ENCODE measurements at places on chromosomes 5 and 9.
A peak's percentile ranks its signal among the peaks of the same experiment; 100 is the strongest.

GRCh38 chr5:111131356-111131755 lies 39.2 kb downstream of the WDR36 start:
- no peak for DNase-seq

DNA sequence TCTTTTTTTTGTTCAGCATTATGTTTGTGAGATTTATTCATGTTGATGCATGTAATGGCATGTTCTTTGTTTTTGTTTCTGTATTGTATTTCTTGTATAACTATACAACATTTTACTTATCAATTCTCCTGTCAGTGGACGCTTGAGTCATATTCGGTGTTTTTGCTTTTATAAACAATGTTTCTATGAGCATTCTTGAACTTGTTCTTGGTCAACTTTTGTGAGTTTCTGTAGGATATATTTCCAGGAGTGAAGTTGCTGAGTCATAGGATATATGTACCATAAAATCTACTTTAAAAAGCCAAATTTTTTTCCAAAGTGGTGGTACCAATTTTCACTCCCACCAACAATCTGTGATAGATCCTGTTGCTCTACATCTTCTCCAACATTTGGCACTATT lies 104.8 kb downstream of the VCAN start:
- DNase-seq: no peak

DNA sequence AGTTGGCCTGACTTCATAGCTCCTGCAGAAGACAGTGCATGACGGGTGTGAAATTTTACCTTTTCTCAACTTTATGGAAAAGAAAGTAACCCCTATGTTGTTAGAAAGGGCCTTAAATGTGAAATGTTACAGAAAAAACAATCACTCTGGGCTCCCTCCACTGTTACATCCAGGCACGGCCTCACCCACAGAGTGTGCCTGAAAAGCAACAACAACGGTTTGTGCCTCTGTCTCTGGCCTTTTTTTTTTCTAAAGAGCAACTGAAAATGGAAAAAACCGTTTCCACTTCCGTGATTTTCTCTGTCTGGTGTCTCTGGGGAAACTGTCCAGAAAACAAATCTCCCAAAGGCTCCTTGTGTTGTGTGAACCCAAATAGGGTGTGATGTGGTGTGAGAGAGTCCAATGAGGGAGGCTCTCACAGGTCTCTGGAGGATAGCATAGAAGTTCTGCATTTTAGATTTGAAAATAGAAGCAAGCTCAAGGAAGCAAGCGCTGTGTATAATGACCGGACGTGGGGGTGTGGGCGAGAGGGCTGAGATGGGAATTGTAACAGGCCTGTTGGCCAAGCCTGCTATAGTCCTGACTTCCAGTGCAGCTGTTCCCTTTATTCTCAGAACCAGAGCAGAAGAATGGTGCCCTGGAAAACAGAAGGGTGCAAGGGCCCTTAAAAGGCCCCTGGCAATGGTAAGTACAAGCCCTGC lies 221.8 kb upstream of the TUT7 start:
- no peak for DNase-seq

GRCh38 chr5:3122985-3123762 lies 371.7 kb upstream of the IRX2 start:
- no peak for DNase-seq

- DNase-seq: no peak
These were observed 95.7 kb downstream of the IZUMO3 start for GRCh38 chr9:24449976-24450375.

DNA sequence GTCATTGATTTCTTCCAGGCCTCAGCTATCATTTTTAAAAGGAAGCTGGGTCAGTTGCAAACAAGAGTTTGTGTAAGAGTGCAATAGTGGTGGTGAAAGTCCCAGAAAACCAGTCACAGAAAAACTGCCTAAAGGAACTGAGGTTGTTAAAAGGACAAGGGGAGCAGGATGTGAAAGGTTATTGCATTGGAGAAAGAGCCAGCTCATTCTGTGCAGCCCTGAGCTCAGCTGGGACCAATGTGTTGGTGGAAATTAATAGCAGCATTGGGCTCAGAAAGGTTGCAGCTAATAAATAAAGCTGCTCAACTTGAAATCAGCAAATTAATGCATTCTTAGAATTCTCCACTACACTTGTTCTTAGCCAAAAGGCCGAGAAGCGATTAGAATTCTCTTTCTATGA lies 34.9 kb downstream of the NREP start:
- no peak for DNase-seq

- no peak for DNase-seq
These were observed 64.1 kb upstream of the RAD23B start for GRCh38 chr9:107218829-107219485.

- no peak for DNase-seq
These were observed 13.9 kb downstream of the TLR4 start for GRCh38 chr9:117718085-117718484.

GRCh38 chr5:23028445-23029021 lies 175.4 kb upstream of the CDH12 start:
- no peak for DNase-seq

DNA sequence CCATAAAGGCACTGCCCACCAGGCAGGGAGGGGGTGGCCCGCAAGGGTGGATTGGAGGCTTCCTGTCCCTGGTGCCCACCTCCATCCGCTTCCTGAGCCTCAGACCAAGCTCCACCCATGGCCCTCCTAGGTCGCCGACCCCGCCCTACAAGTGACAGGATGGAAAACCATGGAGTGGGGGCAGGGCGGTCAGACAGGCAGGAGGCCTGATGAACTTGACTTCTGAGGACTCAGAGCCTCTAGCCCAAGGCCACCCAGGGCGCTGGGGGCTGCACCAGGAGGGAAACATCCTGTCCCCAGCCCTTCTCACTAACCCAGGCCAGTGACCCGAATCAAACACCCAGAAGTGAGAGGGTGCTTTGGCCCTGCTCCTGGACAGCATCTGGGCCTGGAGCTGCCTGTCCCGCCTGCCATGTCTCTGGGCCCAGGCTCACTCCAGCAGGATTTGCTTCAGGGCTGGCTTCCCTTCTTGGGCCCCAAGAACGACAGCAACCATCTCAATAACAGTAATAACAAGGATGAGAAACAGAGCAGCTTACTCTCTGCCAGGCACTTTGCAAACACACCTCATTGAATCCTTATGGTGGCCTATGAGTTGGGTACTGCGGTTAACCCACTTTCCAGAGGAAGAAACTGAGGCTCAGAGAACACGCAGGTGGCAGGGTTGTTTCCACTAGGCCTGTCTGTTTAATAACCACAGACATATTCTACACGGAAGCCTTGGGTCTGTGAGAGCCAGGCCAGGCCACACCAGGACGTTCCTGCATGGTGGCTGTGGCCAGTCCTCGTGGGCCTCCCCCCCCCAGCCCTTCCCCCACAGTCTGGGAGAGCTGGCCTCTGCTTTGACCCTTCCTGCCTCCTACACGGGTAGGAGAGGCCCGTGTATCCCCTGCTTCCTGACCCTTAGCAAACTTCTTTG lies 4.4 kb upstream of the ST6GALNAC6 start:
- DNase-seq: peak; percentile 89

DNA sequence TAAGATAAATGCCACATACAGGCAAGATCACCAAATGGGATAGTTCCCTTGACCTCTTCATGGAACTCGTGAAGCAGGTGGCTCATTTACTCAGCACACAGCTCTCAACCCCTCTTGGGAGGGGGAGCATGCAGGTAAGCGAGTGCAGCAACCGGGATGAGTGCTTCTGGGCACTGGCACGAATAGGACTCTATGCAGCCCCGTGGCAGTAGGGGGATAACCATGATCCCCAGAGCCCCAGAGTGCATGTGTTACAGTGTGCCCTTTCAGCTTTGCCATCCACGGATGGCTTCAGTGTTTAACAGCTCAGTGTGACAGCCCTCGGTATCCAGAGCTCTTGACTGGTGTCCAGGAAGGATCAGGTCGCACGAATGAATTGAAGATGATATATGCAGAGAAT lies 1187.1 kb downstream of the CDH9 start:
- no peak for DNase-seq

- no peak for DNase-seq
These were observed 148.1 kb upstream of the HMHB1 start for GRCh38 chr5:143663872-143664271.

GRCh38 chr5:35956429-35956828 lies 18.0 kb upstream of the CAPSL start:
- no peak for DNase-seq

GRCh38 chr9:7802666-7803065 lies 3.1 kb upstream of the DMAC1 start:
- no peak for DNase-seq

GRCh38 chr9:135216791-135217441 lies 129.4 kb downstream of the OLFM1 start:
- DNase-seq: no peak

DNA sequence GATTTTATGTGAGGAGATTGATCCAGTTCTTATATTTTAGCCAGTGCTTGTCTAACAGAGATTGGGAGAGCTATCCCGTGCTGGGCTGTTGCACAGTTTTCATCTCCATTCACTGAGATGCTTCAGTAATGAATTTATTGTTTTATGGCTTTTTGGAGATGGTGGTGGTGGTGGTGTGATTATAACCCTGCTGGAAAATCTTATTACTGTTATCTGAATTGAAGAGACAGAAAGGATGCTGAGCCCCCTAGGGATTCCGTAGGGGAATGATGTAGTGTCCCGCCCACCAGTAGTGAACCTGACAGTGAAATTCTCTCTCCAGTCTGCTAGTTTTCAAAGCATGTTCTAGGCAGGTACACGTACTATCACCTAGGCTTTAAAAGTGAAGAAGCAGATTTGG lies 1.9 kb downstream of the RAI14 start:
- no peak for DNase-seq

GRCh38 chr5:4780633-4781032 lies 359.5 kb upstream of the ADAMTS16 start:
- DNase-seq: no peak

- DNase-seq: peak; percentile 93
These were observed 2.8 kb downstream of the PDLIM7 start for GRCh38 chr5:177494346-177495195.

- no peak for DNase-seq
These were observed 66.2 kb downstream of the SIL1 start for GRCh38 chr5:139131921-139132432.

- no peak for DNase-seq
These were observed 214.4 kb downstream of the PLK2 start for GRCh38 chr5:58245476-58245840.

DNA sequence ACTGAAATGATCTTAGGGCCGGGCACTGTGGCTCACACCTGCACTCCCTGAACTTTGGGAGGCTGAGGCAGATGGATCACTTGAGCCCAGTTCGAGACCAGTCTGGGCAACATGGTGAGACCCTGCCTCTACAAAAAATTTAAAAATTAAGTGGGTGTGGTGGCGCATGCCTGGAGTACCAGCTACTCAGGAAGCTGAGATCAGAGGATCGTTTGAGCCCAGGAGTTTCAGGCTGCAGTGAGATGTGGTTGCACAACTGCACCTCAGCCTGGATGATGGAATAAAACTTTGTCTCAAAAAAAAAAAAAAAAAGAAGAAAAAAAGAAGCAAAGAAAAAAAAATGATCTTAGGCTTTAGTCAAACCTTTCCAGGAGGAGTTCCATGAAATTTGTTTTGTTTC lies 41.8 kb downstream of the MEF2C start:
- no peak for DNase-seq

DNA sequence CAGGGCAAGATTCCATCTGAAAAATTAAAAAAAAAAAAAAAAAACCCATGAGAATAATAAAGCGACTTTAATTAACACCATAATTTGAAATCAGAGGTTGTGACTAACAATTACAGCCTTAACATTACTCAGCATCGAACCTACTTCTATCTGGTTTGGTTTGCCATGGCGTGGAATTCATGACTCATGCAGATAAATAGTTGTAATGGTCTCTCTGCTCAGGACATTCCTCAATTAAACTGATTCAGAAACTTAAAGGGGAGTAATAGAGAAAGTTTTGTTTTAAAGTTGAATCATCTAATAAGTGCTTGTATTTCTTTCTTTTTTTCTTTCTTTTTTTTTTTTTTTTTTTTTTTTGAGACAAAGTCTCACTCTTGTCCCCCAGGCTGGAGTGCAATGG lies 135.5 kb downstream of the SPATA31D1 start:
- no peak for DNase-seq

GRCh38 chr5:69001627-69002026 lies 92.2 kb upstream of the SLC30A5 start:
- DNase-seq: no peak

DNA sequence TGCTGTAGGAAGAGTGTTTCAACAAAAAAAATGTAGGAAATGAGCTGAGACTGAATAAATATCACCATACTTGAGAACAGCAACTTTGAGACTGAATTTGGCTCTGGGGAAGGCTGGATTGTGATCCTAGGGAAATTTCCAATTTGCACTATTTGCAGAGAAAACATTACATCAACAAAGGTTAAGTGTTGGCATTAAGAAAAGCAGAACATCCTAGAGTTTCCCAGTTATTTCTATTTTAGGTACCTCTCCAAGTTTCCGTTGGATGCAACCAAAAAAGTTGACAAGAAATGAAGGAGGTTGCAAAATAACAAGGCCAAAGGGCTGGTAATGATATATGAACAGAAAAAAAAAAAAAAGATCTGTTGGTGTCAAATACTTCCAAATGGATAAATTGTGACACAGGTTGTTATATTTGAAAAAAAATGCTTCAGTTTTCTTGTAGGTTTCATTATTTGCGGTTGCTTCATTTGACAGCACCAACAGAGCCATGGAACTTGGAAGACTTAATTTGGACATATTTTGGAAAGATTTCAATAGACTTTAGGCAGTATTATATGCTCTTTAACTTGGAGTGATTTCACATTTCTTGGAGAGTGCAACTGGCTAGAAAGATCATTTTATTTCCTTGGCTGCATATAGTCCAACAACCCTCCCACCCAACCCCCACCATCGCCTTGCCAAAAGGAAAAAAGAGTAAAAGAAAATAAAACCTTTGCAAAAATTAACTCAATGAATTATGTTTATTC lies 230.8 kb downstream of the ZNF608 start:
- no peak for DNase-seq

DNA sequence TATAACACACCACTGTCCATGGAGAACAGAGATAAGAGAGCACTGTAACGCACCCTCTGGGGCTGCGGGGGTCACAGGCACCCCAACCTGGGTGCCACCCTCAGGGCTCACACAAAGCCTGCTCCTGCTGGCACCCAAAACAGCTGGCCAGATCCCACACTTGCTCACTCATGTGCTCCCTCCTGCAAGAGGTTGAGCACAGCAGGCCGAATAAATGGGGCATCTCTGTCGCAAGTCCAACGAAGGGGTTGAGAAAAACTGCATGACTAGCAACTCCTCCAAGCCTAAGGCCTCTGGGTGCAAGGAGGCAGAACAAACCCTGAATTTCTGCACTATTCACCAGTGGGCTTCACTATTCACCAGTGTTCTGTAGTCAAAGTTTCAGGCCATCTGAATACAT lies 80.3 kb downstream of the SECISBP2 start:
- no peak for DNase-seq

DNA sequence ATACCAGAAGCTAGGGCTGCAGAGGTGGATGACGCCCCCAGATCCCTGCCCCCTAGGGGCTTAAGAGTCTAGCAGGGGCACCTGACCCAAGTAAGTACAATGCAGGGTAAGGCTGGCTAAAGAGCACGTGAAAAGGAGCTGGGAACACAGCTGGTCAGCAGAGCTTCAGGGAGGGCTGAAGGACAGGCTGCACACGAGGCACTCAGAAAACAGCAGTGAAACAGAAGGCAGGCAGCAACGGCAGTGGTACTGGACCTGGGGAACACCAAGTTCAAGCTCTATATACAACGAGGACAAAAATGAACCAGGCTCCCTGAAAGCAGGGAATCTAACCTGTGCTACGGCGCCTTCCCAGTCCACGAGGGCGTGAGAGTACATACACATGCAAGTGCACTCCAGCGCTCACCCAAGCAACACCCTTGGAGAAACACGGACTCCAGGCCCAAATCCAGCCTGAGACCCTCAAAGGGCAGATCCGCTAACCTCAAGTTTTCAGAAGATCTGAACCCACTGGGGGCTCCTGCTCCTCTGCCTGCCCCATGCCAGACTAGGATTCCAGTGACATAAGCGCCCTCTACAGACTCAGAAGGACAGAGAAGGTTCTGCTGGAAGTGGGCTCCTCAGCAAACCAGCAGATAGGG lies 57.4 kb downstream of the PSMB7 start:
- peak; percentile 66 for DNase-seq
